ENCODE measurements at places on chromosomes 12 and 14.

- no peak for DNase-seq
Measured at GRCh38 chr12:52539083-52539820, 13.7 kb downstream of the KRT71 start.

GRCh38 chr12:69083689-69084088 is 150.7 kb upstream of the CPM start:
- DNase-seq = no peak

DNA sequence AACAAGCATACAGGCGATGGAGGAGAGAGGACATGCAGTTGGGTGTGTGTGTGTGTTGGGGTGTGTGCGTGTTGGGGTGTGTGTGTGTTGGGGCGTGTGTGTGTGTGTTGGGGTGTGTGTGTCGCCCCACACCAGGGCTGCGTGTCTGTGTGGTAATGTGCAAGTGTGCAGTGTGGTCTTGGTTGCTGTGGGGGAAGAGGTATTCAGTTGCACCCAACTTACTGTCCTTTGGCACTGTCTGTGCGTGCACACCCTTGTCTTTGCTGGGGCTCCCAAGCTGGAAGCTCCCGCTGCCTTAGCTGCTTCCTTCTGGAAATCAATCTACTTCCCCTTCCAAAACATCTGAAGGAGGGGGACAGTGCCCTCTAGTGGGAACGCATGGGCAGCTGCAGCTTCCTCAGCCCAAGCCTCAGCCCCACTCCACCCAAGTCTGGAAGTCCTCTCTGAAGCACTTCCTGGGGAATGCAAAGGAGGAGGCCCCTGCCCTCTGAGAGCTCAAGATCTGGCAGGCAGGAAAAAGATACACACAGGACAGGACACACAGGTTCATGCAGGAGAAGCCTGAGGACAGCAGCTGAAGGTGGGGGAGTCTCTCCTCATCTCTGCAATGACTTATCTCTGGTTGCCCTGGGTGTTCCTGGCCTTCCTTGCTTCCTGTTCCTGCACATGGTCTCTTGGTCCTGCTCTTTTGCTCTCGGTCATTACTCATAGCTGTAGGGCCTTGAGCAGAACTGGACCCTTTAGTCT is 13.1 kb downstream of the ASIC1 start:
- no peak for DNase-seq

DNA sequence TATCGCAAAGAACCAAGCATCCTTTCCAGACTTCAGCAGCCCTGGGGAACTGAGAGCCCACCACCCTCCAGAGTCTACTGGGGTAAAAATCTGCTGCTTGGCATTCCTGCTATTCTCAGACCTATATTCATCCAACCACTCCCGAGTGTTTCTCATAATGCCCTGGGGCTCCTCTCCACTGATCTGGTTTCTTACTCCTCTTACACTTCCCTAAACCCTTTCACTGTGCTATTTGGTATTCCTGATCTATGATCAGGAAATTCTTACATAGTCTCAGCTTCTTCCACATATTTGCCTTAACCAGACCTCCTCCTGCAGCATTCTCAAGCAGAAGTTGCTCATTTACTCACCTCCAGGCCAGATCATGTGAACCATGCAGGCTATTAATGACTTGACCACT is 82.4 kb downstream of the SYT10 start:
- DNase-seq = no peak

- no peak for DNase-seq
Measured at GRCh38 chr14:90388437-90388836, 8.4 kb upstream of the CALM1 start.

DNA sequence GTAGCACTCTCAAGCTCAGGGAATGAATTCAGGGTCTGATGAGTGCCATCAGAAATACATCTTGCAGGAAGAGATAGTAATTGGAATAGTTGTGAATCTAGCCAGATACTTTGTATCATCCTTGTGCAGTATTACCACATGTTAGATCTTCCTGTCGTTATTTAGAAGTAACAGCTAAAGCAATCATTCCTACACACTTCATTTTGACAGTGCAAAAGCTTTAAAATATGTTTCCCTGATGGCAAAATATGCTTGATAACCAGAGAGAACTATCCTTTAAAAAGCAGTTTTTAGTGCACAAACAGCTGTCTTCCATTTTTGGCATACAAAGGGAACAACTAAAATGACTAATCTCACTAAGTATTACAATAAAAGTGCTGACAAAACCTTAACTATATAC is 149.5 kb upstream of the SLC38A2 start:
- no peak for DNase-seq

DNA sequence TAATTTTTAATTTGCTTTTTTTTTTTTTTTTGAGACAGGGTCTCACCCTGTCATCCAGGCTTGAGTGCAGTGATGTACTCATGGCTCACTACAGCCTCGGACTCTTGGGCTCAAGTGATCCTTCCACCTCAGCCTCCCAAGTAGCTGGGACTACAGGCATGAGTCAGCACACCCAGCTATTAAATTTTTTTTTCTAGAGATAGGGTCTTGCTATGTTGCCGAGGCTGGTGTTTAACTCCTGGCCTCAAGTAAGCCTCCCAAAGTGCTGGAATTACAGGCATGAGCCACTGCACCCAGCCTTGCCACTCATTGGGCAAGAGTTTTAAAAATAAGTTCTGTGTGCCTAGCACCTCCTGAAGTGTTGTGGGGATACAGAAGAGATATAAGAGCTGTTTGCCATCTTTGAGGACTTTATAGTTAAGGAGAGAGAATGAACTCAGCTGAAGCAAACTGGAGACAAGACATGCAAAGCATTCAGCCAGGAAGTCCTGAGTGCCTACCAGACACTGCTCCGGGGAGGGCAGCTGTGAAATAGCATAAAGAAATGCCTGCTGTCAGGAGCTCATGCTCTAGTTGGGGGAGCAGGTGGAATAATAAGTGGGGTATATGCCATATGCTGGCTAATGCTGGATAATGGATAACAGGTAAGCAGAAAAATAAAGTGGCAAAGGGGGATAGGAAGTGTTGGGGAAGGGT is 15.0 kb upstream of the EMP1 start:
- no peak for DNase-seq

DNA sequence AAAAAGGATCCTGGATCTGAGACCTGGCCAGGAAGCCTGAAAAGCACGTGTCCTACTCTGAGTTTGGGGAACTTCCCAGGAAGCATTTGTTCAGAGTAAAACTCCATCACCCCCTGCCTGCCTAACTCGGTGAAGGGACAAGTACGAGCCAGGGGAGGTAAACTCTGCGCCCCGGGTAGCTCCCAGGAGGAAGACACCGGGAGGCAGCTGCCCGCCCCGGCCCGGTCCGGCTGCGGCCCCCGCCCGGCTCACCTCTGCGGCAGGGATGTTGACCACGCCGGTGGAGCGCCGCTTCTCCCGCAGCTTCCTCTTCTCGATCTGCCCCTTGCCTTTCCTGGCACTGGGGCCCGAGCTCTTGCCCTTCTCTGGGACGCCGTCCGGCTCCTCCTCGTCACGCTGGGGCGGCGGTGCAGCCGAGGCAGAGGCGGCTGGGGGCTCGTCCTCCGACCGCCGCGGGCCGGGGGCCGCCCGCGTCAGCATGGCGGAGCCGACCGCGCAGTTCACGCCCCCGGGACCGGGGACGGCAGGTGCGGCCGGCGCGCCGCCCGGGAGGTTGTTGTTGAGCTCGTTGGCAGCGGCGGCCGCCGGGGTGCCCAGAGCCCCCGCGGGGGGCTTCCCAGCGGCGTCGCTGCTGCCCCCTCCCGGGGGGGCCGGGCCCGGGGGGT is 1.2 kb downstream of the PAWR start:
- no peak for DNase-seq

GRCh38 chr14:89442280-89442679 is 25.2 kb upstream of the FOXN3 start:
- DNase-seq = no peak

- no peak for DNase-seq
Measured at GRCh38 chr14:105943973-105944602, 417.7 kb downstream of the TMEM121 start.

GRCh38 chr14:67410313-67410712 is 1.7 kb downstream of the PLEK2 start:
- DNase-seq = no peak

DNA sequence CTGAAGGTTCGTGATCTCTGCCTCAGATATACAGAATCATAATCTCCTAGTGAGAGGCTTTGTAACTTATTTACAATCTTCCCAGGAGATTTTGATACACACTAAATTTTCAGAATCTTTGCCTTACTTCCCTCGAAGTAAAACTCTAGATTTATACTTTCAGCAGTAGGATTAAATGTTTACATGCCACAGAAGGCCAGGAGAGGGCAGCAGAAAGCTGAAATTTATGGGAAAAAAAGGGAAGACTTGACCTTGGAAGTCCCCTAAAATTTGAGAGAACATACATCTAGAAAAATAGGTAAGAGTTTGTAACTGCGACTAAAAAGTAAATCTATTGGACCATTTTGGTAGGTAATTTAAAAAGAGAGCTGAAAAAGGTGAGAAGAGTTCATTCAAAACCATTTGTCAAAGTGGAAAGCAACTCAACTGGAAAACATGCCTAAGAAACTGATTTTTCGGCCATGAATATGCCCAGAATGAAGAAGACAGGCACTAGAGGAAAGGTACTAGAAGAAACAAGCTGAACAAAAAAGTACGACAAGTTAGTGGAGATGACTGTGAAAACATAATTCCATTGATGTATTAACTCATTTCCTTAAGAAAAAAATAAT is 242.0 kb upstream of the MDGA2 start:
- no peak for DNase-seq

- no peak for DNase-seq
Measured at GRCh38 chr14:68109132-68109900, 289.7 kb downstream of the RAD51B start.

DNA sequence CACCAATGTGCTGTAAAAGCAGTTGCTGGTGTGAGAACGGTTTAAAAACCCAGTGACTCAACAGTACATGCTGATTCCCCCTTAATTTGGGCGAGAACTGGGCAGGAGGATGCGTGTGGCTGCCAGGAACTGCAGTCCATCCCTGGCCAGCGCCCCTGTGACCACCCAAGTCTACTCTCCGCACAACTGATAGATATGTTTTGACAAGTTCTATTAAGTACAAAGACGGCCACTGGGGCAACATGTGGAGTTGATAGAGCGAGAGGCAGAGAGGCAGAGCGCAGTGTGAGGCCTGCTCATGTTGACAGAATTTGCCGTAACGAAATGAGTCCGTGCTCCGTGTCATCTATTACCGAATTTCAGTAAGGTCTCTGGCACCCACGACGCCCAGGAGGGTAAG is 855.0 kb downstream of the BCL11B start:
- DNase-seq = no peak

DNA sequence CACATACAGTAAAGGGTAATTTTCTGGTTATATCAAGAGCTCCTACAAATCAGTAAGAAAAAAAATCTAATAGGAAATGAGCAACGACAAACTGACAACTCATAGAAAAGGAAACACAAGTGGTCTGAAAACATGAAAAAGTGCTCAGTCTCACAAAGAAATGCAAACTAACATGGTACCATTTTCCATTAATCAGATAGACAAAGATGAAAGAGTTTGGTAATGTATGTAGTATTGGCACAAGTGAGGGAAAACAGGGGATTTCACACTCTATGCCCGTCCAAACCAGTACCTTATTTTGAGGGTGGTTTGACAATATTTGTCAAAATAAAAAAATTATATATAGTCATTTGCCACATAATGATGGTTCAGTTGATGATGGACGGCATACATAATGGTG is 13.2 kb downstream of the PTPN11 start:
- DNase-seq = no peak

- no peak for DNase-seq
Measured at GRCh38 chr12:43332977-43333640, 218.9 kb downstream of the ADAMTS20 start.

DNA sequence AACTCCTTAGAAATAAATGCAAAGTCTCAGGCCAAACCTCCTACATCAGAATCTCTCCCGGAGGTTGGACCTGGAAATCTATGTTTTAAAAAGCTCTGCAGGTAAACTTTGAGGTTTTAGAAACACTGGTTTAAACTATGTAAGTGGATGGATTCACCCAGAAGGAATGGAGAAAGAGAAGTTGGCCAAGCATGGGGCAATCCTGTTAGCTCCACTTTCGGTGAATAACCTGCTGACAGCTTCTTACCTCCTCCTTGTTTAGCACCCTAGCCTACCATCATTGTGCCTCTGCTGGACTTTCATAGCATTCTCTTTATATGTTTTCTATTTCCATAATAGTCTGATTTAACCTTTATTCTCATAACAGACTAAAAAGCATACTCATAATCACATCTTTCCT is 3.0 kb upstream of the ARHGDIB start:
- no peak for DNase-seq

- DNase-seq = no peak
Measured at GRCh38 chr14:104048758-104049507, 36.6 kb upstream of the ASPG start.

GRCh38 chr14:34605461-34605860 is 24.5 kb downstream of the SNX6 start:
- DNase-seq = no peak

DNA sequence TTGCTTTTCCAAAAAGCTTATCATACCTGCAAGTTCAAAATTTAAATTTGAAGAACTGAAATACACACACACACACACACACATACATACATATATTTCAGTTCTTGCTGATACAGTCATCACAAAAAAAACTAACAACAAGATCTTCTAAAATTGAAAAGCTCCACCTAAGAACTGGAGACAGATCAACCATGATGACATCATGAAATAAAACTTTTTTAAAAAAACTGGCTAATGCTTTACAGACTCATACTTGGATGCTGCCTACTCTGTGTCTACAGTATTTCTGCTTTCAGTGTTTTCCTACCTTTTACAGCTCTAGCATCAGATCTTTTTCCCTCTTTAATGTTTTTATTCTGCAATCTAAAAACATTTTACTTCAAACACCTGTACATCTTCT is 261.4 kb downstream of the DIO2 start:
- no peak for DNase-seq
